CD4-positive, alpha-beta memory T cell (primary cell): ENCODE measurements at places on chromosomes 4 and X.

DNA sequence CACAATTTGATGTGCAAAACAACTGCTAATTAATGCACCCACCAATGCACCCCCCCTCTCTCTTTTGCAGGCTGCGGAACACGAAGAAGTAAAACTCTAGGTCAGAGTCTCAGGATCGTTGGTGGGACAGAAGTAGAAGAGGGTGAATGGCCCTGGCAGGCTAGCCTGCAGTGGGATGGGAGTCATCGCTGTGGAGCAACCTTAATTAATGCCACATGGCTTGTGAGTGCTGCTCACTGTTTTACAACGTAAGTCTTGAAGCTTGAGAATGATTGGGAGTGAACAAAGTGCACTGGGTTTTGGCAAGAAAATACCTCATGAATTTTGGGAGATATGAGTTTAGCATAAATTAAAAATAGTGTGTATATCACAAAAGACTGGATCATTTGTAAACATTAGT, 28.9 kb downstream of the TMPRSS11E start:
- DNase-seq = no peak

DNA sequence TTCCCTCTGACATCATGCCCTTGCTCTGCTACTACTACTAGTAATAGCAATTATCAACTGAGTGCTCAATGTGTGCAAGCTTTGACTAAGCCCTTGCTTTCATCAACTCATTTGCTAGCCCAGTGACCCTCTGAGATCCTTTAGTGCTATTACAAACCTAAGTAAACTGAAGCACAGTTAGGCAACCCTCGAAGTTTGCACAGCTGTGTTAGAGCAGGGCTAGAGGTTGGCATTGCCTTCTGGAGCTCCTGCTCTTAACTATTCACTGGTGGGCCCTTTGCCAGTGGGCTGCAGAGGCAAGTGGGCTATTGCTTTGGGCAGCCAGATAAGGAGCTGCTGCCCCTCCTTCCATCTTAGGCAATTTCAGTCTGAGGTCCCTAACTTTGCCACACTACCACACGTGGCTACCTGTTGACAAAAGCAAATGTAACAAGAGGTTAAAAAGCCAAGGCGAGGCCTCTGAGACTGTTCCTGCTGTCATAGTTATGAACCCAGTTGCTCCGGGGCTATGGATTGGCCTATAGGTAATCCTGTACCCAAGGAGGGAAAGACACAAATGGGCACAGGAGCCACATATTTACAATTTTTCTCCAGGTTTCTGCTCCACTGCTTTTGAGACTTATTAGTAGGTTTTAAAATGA, 41.5 kb upstream of the ANKRD50 start:
- DNase-seq = no peak

DNA sequence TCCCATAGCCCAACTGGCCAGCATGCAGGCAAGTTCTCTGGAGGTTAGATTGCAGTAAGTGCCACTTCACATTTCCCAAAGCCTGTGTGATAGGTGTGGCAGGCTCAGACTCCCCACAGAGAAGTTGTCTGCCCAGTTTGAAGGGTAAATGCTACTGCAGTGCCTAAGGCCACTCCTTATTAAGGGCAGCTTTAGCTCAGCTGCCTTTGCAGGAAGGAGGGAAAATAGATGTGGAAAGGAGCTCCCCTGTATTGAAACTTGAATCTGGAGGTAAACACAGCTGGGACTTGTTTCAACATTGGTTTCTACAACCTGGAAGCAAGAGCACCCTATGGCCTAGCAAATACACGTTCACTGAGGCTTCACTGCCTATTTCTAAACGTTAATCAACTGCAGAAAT, 22.4 kb downstream of the NEXMIF start:
- DNase-seq = no peak

- no peak for DNase-seq
Observed at GRCh38 chrX:4484266-4484665, 770.8 kb upstream of the PRKX start.

DNA sequence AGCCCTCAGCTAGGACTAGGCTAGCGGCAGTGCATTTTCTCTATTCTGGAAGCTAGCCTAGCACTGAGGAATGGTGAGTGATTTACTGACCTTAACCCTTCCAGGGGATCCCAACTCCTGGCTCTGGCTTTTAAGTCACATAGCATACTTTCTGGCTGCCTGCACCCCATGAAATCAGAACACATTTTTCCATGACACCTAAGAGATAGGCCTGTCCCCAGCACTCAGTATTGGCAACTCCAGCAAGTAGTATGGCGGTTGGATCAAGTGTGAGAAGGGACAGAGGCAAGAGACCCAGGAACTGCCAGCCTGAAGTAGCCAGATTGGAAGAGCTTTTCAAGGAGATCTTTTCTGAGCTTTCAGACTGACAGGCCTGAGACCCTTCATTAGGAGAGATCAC, 8.2 kb downstream of the FGF16 start:
- DNase-seq = no peak

GRCh38 chr4:41757521-41758156, 9.1 kb upstream of the PHOX2B start:
- DNase-seq = no peak

GRCh38 chr4:139458999-139459398, 5.1 kb downstream of the RAB33B start:
- DNase-seq = no peak

DNA sequence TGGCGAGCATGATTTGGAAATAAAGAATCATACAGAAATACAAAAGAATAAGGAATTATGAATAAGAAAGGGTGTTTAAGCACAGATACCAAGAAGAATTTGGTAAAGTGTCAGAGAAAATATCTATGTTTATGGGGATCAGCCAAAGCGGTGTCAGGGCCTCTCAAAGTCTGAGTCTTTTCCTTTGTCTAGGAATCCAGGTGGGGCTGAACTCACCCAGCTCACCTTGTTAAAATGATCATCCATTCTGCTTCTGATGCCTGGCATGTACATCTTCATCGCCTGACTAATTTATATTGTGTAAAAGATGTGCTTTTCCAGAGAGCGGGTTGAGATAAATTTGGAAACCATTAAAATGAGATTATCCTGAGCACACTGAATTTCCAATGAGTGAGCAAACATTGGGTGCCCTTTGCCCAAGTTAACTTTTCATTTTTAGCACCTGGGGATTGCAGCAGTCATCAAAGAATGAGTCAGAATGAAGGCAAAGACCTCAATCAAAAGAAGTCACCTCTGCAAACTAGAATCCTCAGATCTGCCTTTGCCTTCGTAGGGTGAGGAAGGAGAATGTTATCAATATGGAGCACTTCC, 141.9 kb upstream of the ANXA3 start:
- DNase-seq = no peak
